ENCODE measurements at places on chromosomes 4 and X.

GRCh38 chrX:19204636-19205035, 82.4 kb upstream of the ADGRG2 start:
- DNase-seq, result no peak

DNA sequence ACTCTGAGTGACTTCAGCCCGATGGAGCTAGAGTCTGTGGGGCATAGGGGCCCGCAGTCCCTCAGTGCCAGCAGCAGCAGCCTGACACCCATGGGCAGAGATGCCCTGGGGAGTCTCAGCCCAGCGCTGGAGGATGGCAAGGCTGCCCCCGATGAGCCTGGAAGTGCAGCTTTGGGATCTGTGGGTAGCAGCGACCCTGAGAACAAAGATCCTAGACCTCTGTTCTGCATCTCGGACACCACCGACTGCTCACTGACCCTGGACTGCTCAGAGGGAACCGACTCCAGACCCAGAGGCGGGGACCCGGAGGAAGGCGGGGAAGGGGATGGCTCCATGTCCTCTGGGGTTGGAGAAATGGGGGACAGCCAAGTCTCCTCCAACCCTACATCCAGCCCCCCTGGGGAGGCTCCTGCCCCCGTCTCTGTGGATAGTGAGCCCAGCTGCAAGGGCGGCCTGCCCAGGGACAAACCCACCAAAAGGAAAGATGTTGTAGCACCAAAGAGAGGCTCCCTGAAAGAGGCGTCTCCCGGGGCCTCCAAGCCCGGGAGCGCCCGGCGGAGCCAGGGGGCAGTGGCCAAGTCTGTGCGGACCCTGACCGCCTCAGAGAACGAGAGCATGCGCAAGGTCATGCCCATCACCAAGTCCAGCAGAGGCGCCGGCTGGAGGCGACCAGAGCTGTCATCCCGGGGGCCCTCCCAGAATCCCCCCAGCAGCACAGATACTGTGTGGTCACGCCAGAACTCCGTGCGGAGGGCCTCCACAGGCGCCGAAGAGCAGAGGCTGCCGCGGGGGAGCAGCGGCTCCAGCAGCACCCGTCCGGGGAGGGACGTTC, 39.5 kb downstream of the FHDC1 start:
- no peak for DNase-seq

DNA sequence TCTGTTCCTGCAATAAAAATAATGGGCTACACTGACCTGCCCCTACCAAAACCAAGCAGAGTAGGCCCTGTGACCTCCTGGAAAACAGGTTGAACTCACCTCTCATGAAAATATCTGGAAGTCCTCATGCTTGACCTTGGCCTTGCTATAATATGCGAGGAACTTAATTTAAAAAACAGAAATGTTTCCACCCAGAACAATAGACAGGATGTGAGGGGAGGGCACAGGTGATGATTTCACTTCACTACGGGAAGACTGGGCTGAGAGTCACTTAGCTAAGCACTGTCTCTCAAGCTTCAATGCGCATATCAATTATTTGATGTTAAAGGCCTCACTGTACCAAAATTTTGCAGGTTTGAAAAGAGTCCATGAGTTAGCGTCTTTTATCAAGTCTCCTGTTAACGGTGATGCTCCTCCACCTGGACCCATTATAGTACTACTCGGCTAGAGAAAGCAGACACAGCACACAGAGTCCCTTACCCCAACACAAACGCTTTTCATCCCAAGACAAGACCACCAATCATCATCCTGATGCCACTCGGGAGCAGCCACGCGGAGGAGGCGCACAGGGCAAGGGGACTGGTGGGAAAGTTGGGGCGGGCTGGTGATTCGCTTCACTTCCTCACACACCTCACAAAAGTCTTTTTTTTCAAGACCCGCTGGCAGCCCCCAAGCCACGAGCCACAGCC, 25.9 kb downstream of the ZNF721 start:
- no peak for DNase-seq

- DNase-seq, result no peak
These were observed 66.7 kb downstream of the GPRASP3 start for GRCh38 chrX:102787283-102787682.

GRCh38 chr4:5734853-5735252, 23.9 kb downstream of the EVC start:
- DNase-seq, result no peak

DNA sequence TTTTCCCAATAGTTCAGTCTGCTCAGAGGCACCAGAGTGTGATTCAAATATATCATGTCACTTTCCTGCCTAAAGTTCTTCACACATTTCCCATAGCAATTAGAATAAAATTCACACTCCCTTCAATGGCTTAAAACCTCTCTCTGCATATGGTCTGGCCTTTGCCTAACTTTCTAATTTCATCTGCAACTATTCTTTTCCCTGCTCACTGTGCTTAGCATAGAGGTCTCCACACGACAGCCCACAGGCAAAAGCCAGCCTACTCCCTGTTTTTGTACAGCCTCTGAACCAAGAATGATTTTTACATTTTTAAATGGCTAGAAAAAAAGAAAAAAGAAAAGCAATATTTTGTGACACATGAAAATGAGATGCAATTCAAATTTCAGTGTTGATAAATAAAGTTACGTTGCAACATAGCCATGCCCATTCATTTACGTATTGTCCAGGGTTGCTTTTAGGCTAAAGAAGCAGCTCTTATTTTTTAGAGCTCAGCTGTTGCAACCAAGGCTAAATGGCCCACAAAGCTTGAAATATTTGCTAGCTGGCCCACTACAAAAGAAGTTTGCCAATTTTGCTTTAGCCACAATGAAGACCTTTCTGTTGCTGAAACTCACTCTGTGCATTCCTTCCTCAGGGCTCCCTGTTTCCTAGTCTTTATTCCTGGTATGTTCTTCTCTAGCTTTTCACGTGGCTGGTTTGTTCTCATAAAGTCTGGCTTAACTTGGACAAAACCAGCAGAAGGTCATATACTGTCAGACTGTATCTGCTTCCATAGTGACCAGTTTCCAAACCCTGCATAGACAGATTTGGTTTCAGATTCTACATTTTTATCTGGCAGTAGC, 26.6 kb upstream of the IRF2 start:
- no peak for DNase-seq

DNA sequence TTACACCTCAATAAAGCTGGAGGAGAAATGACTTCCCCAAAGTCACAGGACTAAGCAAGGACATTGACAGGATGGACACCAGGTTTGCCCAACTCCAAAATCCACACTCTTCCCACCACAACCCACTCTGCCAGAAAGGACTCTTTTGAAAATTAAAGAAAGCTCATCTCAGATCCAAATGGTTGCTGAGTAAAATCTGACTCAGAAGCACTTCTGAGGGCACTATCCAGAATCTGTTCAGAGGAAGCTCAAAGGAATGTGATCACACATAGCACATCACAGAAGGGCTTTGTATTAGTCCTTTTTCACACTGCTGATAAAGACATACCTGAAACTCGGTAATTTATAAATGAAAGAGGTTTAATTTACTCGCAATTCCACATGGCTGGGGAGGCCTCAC, 155.5 kb downstream of the RAB28 start:
- DNase-seq, result no peak

GRCh38 chr4:16661813-16662212, 236.6 kb downstream of the LDB2 start:
- no peak for DNase-seq

DNA sequence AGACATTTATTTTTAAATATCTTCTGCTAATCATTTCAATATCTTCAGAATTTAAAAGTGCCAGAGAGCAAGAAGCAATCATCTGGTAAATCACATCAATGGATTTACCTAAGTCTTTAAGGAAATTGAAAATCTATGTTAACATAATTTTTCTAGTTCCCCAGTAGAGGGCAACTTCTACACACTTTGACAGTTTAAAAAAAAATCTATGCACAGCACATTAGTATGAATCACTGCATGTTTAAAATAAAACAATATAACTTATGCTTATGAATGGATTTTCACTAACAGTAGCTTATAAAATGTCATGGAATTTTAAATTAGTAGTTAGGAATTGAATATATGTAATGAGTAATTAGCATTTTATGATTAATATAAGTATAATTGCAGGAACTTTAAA, 126.5 kb downstream of the REELD1 start:
- DNase-seq, result no peak

GRCh38 chrX:118588715-118589114, 93.1 kb downstream of the DOCK11 start:
- no peak for DNase-seq

DNA sequence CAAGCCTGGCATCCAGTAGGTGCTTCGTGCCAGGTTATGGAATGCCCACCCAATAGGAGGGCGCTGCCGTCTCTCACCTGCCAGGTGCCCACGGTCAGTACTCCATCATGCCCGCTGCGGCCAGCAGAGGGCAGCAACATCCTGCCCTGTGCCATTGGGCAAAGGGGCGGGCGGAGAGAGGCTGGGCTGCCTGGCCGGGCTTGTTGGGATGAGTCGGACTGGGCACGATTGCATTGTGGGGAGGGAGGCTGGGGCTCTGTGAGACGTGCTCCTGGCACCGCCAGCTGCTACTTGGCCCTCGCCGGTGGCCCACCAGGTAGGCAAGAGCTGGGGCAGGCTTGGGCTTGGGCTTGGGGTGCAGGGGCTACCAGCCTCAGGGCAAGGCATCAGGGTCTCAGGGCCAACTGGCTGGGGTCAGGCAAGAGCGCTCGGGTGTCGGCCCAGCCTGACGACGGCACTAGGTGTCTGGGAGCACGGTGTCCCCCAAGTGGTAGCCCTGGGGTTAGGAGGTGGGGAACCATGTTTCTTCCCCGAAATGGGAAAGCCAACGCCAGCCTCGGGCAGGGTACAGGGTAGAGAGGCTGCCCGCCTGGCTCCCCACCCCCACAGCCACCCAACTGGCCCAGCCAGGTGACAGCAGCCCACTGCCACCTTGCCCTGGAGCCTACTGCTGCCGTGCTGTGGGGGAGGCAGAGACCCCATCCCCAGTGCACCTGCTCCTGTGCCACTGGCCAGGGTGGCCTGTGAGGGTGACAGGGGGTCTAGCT, at the start of gene PLXNB3:
PLXNB3 (plus strand) TSS at position 261 of the 767 bp plus-strand sequence. CDS start 1,287 bp downstream, outside the sequence.
- DNase-seq, result peak; percentile 74

DNA sequence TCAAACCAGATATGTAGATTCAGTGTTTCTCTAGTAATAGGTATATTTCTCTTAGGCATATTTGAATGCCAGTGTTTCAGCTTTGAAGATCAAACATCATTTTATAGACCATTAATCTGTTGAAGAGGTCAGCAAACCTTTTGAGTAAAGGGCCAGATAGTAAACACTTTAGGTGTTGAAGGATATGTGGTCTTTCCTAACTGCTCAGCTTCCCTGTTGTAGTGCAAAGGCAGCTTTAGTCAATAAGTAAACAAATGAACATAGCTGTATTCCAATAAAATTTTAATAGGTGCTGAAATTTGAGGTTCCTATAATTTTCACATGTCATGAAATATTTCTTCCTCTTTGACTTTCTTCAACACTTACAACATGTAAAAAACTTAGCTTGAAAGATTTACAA, 201.6 kb downstream of the ADGRL3 start:
- no peak for DNase-seq

DNA sequence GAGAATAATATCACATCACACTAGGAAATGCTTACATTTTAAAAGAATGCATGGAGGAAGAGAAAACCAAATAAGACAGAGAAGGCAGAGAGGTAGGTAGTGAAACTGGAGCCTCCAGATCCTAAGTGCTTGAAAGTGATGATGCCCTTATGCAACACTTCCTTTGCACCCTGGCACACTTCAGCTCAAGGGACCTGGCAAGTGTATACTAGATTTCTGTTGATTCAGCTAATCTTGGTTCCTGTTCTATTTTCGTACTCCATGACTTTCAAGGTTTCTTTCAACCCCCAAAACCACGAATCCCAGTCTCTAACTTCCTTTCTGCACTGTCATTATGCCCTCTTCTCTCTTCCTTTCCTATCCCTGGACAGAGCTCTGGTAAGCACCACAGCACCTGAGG, 36.9 kb upstream of the SH3KBP1 start:
- DNase-seq, result no peak

DNA sequence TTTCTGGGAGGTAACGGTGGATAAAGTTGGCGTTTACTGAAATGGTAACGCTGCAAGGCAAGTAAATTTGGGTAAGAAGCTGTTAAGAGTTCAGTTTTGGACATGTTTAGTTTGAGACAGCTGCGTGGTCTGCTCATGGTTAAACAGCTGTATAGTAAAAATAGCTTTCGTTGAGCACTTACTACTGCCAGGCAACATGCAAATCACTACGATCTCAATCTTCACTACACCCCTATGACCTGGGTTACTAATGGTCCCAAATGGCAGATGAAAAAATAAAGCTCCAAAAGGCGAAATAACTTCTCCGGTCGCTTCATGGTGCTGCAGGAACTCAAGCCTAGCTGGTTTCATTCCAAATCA, 22.2 kb downstream of the FABP2 start:
- DNase-seq, result no peak

DNA sequence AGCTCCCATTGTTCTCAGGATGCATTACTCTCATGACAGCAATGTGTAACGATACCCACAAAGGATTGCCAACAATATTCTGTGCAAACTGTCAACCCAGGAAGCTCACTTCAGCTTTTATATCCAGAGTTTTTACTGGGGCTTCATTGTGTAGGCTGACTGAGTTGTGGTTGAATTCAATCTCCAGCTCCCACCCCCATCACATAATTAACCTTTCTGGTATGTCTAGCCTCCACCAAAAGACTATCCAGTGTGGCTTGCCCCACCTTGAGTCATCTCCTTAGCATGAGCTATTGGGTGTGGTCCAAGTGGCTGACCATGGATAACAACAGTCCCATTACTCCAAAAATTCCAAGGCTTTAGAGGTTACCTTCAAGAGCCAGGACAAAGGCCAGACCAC, 17.7 kb upstream of the TAB3 start:
- no peak for DNase-seq

DNA sequence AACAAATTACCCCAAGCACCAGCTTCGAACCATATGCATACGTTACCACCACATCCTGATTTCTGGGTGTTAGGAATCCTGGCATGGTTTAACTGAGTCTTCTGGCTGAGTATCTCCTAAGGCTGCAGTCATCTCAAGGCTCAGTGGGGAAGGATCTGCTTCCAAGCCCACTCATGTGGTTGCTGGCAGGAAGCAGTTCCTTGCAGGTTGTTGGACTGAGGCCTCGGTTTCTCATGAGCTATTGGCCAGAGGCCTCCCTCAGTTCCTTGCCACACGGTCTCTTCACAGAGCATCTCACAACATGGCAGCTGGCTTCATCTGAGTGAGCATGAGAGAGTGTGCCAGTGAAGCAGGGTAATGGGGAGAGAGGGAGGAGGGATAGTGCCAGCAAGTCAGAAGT, 96.1 kb upstream of the MTM1 start:
- DNase-seq, result no peak

GRCh38 chrX:150234126-150234525, 129.0 kb upstream of the MAMLD1 start:
- no peak for DNase-seq

- no peak for DNase-seq
These were observed 165.9 kb upstream of the CENPE start for GRCh38 chr4:103364083-103364482.

GRCh38 chr4:184157322-184157721, 60.4 kb downstream of the ENPP6 start:
- DNase-seq, result no peak

DNA sequence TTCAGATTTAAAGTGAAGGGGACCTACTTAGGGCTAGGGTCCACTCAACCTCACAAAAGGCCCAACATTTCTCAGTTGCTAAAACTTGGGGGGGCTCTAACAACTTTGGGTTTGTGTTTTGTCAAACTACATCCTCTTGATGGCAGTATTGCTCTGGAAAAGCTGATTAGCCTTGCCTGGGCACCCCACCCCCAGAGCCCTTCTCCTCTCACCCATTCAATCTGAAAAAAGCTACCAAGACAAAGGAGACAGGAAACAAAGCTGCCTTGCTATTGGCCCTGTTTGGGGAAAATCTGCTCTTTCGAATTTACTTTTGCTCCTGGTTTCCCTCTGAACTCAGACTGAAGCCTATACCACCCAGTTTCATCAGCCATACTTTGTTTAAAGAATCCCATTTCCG, 195.2 kb upstream of the STK26 start:
- peak; percentile 26 for DNase-seq

GRCh38 chr4:160044693-160045092, 941.8 kb downstream of the RAPGEF2 start:
- DNase-seq, result no peak

Data from nephron progenitor cell (in vitro differentiated cells).